Left ventricle myocardium inferior (tissue), 1 donor: ENCODE measurements at places on chromosomes 4 and X.

GRCh38 chr4:124132161-124132560 is 580.4 kb downstream of the ANKRD50 start:
- DNase-seq: no peak

GRCh38 chrX:153735274-153735673 is 10.6 kb downstream of the ABCD1 start:
- DNase-seq: no peak

DNA sequence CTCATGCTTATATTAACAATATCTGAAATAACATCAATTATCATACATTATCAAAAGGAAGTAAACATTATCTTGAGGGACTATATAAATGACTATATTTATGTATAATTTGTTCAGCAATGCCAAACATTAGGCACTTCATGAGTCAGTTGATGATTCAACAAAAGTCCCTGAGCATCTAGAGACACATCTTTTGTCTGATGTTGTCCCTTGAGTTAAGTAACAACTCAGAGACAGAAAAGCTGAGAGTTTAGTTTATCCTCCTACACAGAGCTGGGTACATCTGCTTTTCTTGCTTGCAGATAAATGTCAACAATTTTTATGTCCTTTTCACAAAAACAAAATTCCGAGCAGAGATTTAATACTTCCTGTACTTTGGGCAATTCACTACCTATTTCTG is 311.1 kb downstream of the INPP4B start:
- DNase-seq: no peak

GRCh38 chr4:5054532-5054931 is 3.3 kb downstream of the STK32B start:
- DNase-seq: no peak

GRCh38 chr4:114688059-114688458 is 89.5 kb downstream of the UGT8 start:
- no peak for DNase-seq

DNA sequence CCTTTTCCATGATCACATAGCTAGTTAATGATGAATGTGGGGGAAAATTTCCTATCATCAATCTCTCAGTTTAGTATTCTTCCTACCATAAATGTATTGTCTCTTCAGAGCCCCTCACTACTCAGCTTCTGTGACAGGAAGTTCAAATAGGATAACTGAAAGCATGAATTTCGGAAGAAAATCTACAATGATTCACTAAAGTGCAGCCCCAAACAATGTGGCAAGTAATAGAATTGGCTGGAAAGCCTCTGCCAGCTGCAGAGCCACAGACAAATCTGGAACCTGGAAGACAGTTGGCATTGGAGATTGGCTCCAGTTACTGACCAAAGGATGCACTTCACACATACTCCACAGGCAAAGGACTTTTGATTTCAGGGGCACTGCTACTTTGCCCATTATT is 35.2 kb downstream of the EGF start:
- DNase-seq: no peak

DNA sequence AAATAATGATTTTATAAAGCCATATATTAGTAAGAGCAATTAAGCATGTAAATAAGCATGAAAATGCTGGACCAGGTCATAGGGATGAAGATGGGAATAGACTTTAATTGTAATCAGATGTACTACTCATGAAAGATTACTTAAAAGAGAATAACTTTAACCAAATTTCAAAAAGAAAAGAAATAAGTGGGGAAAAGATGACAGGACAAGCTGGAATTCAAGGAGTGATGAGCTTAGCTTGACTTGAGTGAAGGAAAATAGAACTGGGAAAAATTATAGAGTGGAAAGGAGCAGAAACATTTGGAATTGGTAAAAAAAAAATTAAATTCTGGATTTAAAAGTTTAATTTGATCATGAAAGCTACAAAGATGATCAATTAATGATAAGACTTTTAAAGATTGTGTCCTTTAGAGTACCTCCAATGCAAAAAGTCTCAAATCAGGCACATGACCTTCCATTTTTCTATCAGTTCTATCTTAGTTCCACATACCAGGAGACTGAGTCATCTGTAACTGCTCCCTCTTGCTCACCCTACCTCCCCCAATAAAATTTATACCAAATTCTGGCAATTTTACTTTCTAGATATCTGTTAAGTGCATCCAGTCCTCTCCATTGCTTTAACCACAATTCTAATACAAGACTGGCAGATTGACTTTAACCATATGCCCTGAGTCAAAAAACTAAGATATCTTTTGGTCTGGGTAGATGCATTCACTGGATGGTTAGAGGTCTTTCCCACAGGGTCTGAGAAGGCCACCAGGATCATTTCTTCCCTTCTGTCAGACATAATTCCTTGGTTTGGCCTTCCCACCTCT is 56.4 kb upstream of the SLIT2 start:
- no peak for DNase-seq

DNA sequence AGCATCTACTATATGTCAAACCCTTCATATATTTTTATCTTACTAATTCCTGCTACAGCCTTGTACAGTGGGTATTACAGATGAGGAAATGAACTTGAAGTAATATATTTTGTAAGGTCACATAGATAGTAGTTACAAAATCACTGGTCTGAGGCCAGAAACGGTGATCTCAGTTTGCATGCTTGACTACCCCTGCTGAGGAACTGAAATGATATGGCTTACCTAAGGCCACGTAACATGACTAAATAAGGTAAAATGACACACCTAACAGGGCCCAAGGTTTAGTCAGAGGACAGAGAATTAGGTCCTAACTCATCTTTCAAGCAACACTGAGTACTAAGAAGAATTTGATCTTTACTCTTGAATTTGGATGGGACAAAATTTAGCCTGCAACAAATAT is 1.5 kb upstream of the COMMD8 start:
- DNase-seq: no peak

- DNase-seq: no peak
These were observed 46.6 kb downstream of the IL13RA2 start for GRCh38 chrX:114970806-114971205.

GRCh38 chr4:13296986-13297385 is 187.2 kb downstream of the RAB28 start:
- no peak for DNase-seq

DNA sequence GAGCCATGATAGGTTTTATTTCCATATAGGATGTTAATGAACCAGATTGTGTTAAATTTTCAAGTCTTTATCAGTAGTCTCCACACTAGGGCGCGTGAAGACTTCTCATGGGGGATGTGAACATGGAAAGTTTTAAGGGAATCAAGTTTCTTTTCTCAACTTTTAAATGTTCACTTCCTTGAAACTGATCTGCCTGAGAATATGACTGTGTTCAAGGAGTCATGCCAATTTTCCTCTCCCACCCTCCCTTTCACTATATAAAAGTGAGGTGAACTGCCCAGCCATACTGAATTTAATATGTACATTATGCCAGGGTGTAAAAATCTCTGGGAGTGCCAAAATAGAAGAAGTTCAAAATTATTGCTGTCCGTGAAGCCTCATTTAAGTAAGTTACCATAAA is 30.4 kb upstream of the HPGDS start:
- DNase-seq: no peak

DNA sequence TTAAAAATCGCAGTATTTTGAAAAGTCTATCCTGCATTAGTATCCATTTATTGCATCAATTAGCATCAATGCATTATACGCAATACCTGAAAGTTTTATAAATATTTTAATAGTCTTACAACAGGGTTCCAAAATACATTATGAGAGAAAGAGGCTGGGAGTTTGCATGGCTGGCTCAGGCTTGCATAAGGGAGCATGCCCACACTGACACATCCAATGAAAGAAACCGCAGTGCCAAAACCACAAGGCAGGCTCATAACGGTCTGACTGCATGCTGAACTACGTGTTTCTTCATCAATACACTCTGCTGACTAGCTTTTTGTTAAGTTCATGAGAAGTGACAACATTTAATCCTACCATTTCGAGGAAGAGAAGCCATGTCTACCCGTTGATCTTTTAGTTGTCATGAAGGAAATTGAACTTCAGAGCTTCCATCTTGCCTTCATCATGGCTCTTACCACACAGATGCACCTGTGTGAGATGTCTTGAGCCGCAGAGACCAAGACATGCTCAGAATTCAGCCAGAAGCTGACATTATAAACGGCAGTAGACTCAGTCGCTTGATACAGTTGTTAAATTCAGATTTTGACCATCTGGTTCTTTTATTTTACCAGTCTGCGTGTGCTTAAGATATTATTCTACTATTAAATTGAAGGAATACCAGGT is 168.8 kb upstream of the FRG1 start:
- no peak for DNase-seq

GRCh38 chr4:914531-914930 is 17.6 kb downstream of the GAK start:
- no peak for DNase-seq

- no peak for DNase-seq
These were observed 34.6 kb downstream of the FAM9C start for GRCh38 chrX:13009844-13010243.

DNA sequence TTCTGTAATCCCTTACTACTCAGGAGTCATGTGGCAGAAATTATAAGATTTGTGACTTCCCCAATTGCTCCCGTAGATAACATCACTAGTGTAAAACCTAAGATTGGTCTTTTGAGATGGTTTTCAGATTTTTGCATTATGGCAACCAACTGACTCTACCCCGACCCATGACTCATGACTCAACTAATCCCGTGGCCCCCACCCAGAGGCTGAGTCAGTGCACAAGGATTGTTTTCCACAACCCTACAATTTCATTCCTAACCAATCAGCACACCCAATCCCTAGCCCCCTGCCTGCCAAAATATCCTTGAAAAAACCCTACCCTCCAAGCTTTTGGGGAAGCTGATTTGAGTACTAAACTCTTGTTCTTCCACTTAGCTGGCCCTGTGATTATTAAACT is 109.4 kb upstream of the FAM9C start:
- no peak for DNase-seq

DNA sequence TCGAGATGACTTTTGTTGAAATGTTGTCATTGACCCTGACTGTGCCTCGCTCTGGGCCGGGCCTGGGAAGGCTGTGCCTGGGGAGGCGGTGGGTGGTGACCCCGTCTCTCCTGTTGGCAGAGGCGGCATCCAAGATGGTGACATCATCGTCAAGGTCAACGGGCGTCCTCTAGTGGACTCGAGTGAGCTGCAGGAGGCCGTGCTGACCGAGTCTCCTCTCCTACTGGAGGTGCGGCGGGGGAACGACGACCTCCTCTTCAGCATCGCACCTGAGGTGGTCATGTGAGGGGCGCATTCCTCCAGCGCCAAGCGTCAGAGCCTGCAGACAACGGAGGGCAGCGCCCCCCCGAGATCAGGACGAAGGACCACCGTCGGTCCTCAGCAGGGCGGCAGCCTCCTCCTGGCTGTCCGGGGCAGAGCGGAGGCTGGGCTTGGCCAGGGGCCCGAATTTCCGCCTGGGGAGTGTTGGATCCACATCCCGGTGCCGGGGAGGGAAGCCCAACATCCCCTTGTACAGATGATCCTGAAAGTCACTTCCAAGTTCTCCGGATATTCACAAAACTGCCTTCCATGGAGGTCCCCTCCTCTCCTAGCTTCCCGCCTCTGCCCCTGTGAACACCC is 36.4 kb downstream of the HTRA3 start:
- peak; percentile 72 for DNase-seq

GRCh38 chr4:159764343-159764952 is 661.6 kb downstream of the RAPGEF2 start:
- no peak for DNase-seq

DNA sequence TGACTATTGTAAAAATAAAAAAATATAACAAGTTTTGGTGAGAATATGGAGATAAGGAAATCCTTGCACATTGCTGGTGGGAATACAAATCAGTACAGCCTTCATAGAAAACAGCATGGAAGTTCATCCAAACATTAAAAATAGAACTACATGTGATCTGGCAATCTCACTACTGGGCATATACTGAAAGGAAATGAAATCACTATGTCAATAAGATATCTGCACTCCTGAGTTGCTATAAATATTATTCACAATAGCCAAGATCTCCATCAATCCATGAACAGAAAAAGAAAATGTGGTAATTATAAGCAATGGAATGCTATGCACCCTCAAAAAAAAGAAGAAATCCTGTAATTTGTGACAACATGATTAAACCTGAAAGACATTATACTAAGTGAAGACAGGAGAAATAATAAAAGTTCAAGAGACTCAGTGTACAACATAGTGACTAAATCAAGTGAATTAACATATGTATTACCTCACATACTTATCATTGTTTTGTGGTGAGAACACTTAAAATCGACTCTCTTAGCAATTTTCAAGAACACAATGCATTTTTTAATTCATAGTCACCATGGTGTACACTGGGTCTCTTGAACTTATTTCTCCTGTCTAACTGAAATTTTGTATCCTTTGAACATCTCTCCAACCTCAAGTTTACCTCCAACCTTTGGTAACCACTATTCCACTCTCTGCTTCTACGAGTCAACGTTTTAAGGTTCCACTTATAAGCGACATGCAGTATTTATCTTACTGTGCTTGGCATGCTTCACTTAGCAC is 1703.7 kb upstream of the AGA start:
- DNase-seq: no peak

DNA sequence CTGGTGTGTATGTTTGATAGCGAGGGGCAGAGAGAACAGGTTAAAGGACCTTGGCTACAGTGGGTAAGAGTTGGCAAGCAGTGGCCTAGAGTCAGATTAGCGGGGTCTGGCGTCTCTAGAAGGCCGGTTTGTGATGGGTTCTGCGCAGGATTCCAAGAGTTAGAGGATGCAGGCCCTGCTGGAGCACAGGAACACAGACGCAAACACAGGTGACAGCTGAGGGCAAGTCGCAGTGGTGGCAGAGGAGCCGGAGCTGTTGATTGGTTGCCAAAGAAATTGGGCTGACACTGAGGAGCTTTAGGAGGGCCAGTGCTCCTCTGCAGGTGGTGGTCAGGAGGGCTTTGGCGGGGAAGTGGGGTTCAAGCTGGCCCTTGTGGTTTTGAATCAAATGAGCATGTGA is 3.8 kb downstream of the TADA2B start:
- DNase-seq: no peak
